ENCODE measurements at places on chromosomes 7 and 10.

DNA sequence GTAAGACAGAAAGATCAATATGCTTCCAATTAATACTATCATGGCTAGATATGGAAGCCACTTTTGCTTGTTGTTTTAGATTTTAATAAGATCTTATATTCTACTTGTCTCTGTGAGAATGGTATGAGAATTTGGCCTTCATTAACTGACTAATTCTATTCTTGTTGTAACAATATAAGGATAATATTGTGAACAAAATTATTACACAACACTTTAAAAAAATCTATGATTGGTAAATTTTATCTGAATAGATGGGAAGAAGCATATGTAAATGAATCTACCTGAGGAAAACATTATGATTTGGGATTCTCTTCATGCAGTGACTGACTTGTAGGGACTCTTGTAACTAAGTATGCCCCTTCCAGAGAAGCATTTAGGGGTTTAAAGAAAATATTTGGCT is 308.9 kb upstream of the KCND2 start:
- DNase-seq: no peak

DNA sequence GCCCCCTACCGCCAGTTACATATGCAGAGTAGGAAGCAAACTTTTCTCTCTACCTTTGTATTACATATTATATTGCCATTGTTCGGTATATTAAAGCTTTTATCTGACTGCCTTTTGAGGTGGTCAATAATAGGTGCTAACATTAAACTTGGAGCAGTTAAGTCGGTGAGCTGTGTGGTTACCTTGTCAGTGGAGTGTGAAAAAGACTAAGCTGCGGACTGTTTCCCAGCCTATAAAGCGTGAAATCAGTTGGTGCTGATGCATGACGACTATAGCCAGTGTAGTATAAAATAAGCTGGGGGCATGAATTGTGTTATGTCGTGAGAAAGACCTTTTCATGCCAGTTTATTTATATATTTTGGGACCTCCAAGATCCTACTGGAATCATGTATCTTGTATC is 33.7 kb downstream of the R3HCC1L start:
- DNase-seq: no peak

DNA sequence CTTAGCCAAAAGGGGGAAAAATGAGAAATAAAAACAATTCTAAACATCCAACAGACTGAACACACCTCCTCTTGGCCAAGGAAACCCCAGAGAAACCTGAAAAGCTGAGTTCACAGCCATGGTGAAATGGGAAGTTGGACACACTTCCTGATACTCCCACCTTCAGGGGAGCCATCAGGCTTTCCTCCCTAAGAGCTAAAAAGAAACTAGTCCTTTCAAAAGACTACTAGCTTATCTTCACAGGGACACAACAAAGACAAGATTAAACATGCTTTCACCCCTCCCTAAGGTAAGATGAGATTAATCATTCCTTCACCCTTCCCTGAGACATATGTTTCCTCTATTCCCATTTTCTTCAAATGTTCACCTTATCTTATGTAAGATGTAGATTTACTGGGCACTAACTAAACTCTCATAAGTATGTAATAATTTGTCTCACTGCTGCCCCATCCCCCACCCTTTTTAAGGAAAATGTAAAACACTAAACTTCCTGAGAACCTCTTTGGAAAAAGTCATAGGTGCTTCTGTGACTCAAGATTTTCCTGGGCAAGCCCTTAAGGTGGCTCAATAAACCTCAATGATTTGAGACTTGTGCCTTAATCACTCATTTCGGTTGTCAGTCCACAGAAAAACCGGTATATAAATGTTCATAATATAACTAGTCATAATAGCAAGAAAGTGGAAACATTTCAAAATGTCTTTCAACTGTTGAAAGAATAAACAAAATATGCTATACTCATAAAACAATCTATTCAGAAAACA is 40.5 kb downstream of the HTR7 start:
- no peak for DNase-seq

DNA sequence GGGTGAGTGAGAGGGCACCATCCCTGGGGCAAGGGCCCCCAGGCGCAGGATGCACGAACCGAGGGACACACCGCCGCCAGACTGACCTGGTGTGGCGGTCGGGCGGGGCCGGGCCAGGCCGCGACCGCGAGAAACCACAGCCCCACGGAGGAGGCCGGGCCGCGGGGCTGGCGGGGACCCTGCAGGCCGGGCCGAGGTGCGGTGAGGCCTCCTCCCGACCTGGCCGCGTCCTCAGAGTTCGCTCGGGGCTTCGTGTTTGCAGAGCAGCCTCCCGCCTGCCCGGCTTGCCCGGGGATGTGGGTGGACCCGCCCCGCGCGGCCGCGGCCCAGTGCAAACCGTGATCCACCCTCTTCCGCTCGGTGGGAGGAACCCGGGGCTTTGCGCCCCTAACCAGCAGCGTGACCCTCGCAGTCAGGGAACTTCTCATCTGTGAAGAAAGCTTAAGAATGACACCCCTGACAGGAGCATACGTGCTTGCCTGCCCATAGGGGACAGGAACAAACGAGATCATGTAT is 20.6 kb upstream of the HOXA13 start:
- no peak for DNase-seq

DNA sequence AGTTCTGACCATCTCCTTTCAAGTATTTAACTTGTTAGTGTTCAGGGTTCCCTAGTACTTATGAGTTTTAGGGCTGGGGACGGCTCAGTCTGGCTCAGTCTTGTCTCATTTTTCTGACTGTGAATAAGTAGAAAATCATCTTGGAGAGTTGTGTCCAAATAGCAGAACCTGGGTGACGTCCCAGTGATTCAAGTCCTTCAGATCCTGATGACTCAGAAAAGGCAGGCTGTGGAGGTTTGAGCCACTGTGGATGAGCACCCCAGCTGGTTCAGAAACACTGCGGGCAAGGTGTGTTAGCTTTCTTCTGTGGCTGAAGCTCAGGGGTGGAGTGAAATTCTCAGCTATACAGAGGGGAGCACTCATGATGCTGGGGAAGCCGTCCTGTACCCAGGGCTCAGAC is 154.4 kb upstream of the NPY start:
- no peak for DNase-seq

DNA sequence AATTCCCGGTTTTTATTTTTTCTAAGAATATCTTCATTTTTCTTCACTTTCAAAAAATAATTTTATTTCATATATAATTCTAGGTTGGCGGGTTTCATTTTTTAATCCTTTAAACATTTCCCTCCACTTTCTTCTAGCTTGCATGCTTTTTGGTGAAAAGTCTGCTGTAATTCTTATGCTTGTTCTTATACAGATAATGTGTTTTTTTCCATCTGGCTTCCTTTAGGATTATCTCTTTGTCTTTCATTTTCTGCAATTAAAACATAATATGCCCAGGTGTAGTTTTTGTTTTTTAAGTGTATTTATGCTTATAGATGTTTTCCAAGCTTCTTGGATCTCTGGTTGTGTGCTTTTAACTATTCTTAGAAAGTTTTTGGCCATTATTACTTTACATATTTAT is 341.3 kb upstream of the SEMA3C start:
- peak; percentile 39 for DNase-seq

Measured in choroid plexus epithelial cell (primary cell).